NCI-H2107 (cell line): ENCODE measurements at places on chromosomes 2 and 18.

DNA sequence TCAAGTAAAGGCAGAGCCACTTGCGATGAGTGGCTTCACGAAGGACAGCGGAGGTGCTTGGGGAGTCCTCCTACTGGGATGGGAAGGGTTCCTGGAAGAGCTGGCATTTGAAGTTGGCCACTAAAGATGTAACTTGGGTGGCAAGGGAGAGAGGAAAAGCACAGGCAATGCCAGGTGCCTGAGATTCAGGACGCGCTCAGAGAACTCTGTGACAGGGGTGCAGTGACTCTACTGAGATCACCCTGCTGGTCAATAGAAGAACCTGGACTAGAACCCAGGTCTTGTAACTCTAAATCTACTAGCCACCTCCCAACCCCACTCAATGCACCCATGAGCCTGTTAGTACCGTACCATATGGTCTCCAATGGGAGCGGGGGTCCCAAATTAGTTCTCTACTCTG is 5.4 kb upstream of the GRHL1 start:
- no peak for DNase-seq

DNA sequence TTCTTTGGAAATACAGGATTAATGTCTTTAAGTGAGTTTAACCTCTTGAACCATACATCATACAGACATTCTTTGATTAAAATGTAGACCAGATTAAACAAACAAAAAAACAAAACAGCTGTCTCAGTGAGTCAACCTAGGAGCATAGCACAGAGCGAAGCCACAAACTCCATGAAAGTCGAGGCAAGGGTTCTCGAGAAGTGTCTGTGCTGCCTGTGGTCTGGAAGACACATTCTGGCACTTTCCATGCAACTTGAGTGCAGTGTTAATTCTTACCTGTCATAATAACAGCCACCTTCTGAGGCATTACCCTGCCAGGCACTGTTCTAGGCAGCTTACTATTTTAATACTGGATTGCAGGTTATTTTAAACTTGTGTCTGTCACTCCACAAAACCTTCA is 435.5 kb upstream of the MMADHC start:
- DNase-seq = no peak

- no peak for DNase-seq
These were observed 143.9 kb upstream of the KLHL29 start for GRCh38 chr2:23241121-23241520.

- no peak for DNase-seq
These were observed 46.1 kb upstream of the PLB1 start for GRCh38 chr2:28449488-28450395.

DNA sequence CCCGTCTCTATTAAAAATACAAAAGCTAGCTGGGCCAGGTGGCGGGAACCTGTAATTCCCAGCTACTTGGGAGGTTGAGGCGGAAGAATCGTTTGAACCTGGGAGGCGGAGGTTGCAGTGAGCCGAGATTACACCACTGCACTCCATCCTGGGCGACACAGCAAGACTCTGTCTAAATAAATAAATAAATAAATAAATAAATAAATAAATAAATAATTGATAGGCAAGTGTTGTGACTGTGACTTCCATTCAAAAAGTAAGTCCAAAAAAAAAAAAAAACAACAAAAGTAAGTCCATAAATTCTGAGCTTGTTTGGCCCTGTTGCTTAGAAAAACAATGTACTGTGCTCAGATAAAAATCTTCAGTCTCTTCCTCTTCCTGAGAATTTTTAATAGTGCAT is 2.2 kb downstream of the STON1 start:
- no peak for DNase-seq

DNA sequence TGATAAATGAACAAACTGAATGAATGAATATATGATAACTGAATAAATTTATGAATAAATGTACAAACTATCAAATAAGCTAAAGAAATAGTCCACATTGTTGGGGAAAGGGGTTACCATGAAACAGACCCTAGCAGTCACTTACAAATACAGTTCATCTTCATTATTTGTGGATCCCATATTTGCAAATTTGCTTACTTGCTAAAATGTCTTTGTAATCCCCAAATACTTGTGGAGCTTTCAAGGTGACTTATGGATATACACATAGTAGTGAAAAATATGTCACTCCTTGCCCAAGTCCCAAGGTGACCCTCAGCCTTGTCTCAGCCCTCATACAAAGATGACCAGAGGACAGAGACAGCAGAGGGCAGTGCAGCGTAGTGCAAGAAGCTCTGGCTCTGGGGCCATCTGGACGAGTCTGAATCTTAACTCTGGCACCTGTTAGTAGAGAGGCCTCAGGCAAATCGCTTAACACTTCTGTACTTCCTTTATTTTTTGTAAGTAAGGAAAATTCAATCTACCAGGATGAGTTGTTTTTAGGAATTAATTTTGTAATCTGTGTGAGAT is 3.1 kb downstream of the PAIP2B start:
- DNase-seq = no peak

GRCh38 chr2:106117882-106118684 is 76.0 kb downstream of the UXS1 start:
- DNase-seq = no peak

DNA sequence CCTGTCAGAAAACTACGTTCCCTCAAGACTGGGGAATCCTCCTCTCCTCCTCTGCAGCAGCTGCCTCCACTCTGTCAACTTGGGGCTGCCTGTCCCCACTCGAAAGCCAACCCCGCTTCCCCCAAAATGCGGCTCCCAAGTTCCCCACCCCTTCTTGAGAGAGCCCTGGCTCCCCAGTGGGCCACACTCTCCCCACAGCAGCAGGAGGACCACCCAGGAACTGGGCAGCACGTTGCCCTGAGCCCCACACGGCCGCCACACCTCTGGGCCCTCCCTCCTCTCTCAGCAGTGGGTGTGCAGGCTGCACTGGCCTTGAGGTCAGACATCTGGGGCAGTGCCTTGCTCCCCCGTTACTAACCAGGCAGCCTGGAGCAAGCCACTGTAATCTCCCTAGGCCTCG is 9.6 kb upstream of the TEX51 start:
- no peak for DNase-seq

GRCh38 chr2:152019732-152020131 is 79.1 kb downstream of the CACNB4 start:
- no peak for DNase-seq

DNA sequence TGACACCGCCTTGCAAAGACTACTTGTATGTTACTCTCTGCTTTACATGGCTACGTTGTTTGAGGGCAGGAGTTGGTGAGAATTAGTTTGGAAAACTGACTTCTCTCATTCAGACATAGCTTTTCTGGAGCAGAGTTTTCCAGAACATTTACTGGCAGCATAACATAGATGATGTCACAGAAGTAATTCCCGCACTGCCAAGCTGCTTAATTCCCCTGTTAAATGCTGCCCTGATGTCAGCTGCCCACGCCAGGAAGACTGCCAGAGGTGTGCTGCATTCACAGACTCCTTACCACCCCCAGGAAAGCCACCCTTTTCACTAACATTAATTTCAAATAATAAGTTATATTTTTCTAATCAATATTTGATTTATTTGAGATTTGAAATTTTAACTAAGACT is 24.7 kb upstream of the PTPN2 start:
- DNase-seq = no peak

GRCh38 chr2:111652038-111652437 is 232.0 kb downstream of the ANAPC1 start:
- DNase-seq = no peak

DNA sequence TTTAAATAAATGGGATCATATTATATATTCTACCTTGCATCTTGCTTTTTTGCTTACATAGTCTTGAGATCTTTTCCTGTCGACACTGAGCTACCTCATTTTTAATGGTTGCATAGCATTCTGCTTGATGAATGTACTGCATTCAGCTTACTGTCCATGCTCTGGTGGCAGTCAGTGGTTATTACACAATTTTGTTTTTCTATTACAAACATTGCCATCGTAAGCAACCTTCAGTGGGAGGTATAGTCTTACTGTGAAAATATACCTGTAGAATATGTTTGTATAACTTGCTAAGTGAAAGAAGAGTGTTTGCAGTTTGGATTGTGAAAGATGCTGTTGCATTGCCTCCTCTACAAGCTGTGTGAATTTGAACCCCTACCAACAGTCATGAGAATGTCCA is 43.4 kb downstream of the UBXN4 start:
- DNase-seq = no peak

DNA sequence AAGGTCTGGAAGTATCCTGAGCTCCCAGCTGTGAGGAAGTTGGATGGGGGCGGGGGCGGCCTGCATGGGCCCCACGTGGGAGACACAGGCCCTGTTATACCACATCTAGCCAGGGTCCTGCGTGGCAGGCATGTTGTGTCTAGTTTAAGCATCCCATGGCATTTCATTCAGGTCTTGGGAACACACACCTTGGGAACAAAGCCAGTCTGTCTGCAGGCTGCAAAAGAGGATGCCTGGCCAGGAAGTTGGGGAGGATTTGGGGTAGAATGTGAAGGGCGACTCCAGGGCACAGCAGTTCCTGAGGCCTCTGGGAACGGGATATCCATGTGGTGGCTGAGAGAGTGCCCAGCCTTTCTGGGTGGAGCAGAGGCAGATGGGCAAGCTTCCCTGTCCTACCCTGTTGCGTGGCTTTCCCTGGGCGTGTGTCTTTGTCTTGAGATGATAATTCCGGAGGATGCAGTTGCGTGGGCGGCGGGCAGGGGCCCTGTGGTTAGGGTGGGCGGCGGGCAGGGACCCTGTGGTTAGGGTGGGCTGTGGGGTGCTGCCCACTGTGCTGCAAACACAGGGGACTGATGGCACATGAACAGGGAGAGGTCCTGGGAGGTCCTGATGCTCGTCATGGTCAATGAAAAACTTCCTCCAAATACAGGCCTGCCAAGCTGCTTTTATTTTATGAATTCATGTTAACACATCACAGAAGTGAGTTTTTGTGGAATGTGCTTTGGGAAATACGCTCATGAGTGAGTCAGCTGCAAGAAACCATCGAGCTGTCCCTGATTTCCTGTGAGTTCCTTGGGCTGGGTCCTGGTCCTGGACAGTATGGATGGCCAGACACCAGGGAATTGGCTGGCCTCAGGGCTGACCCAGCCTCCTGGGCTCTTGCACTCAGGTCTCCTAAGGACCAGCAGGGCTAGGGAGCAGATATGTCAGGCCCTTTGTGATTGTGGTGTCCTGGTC is 90.0 kb upstream of the HS6ST1 start:
- no peak for DNase-seq

GRCh38 chr2:218216336-218216673 is 684 bp upstream of the ARPC2 start:
- no peak for DNase-seq

- no peak for DNase-seq
These were observed 266.9 kb downstream of the TNS1 start for GRCh38 chr2:217735899-217736298.

DNA sequence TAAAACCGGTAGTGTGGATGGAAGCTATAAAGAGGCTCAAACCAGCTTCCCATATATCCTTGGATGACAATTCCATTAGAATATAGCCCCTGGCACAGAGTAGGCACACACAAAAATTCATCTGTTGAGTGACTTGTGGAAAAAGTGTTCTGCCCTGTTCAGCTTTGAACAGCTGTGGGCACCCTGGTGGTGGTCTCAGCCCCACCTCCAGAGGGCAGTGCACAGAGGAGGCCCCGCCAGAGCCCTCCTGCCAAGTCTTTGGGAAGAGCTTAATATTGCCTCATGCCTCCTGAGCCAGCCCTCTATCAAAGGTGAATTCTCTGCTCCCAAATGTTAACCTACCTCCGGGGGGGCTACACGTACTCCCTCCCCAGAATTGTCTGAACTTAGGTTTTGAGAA is 30.4 kb downstream of the EPAS1 start:
- DNase-seq = no peak
